ENCODE measurements at places on chromosomes 1 and 21.

GRCh38 chr1:15546641-15547040 lies 20.0 kb downstream of the DNAJC16 start:
- no peak for DNase-seq

DNA sequence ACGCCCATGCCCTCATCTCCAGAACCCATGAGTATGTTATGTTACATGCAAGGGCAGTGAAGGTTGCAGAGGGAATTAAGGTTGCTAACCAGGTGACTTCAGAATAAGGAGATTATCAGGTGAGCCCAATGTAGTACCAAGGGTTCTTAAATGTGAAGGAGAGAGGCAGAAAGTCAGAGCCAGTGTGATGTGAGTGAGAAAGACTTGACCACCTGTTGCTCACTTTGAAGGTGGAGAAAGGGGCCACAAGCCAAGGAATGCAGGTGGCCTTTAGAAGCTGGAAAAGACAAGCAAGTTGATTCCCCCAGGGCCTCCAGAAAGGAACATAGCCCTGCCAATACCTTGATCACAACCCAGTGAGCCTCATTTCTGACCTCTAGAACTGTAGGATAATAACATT lies 84.7 kb upstream of the CLDN14 start:
- DNase-seq: no peak

DNA sequence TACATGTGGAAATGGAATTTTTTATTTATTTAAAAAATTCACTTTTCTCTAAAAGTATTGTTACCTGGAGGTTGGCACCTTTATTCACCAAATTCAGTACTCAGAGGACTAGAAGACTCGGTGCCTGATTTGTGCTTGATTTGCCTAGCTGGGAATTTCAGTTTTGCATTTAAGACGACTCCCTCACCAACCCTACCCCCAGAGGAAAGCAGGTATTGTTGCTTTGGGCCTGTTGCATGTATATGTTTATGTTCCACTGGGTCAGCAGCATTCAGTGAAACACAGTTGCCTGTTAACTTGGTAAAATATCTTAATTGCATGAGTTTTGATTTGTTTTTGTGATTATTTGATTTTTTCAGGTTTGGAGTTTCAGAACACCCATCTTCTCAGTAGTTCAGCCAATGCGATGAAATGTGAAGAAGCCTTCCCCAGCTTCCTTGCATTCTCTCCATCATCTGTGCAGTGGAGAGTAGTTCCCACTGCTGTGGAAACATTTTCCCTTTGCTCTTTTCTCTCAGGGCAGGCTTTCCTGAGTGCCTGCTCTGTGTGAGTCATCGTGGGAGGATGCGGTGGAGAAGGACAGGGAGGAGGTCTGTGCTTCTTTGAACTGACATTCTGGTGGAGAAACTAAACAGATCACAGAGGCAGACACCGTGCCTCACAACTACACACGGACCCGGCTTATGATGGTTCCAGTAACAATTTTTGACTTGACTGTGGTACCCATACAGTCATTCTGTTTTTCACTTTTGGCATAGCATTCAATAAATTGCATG lies 6.4 kb downstream of the ADARB1 start:
- no peak for DNase-seq

GRCh38 chr21:38134084-38134873 lies 122.5 kb upstream of the KCNJ15 start:
- DNase-seq: no peak

GRCh38 chr1:38612951-38613350 lies 246.6 kb downstream of the RRAGC start:
- DNase-seq: no peak

DNA sequence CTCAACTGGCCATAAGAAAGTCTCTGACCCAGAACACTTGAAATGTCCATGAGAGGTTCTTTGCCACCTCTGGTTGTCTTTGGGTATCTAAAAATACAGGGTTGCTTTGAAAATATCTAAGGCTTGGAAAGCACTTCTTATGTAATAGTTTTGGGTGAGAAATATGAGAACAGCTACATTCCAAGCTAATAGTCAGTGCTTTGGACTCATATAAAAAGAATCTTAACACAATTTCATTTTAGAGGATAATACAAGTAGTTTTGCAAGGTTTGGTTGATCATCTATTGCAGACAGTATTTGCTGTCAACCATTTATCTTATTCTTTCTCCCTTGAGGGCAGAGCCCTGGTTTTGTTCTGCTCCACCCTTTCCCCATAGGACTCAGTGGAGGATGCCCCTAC lies 207.5 kb downstream of the KCNK2 start:
- DNase-seq: no peak

DNA sequence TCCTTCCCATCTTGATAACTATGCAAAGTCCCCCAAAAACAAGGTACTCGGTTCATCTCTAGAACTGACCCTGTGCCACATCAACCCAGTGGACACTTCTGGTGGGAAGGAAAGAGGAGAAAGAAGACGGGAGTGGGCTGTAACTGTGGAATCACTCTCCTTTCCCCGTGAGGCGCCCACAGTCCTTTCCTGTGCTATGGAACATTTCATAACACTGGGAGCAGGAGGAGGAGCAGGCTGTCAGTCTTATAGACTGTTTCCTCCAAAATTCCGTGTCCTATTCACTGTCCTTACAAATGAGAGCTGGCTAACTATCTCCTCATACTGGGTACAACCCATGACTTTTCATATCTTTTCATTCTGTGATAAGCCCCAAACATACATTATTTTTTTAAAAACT lies 40.7 kb downstream of the PLEKHA6 start:
- DNase-seq: no peak

DNA sequence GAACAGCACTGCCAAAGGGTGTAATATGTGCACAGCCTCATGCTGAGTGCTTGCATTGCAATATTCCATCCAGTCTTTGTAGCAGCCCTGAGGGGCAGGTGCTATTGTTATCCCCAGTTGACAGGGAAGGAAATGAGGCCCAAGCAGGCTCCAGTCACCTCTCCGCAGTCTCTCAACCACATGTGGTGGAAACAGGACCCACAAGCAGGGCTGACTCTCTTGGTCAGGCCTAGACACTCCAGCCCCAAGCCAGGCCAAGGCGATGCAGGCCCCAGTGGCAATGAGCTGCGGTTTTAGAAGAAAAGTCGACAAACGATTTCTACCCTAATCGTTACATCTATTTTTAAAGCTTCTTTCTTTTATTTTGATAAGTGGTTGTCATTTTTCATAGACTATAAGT lies 52.6 kb upstream of the GADD45A start:
- DNase-seq: no peak

GRCh38 chr21:41726970-41727783 lies 39.7 kb downstream of the RIPK4 start:
- no peak for DNase-seq

DNA sequence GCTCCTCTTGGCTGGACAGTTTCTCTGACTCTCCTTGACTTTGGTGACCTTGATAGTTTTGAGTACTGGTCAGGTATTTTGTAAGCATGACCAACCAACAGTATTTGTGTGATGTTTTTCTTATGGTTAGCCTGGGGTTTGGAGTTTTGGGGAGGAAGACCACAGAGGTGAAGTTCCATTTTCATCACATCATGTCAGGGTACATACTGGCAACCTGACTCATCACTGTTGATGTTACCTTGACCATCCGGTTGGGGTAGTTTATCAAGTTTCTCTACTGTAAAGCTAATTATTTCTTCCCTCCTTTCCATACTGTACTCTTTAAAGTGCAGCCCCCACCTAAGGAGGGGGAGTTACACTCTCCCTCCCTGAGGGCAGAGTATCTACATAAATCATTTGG lies 13.4 kb downstream of the OSCP1 start:
- no peak for DNase-seq

DNA sequence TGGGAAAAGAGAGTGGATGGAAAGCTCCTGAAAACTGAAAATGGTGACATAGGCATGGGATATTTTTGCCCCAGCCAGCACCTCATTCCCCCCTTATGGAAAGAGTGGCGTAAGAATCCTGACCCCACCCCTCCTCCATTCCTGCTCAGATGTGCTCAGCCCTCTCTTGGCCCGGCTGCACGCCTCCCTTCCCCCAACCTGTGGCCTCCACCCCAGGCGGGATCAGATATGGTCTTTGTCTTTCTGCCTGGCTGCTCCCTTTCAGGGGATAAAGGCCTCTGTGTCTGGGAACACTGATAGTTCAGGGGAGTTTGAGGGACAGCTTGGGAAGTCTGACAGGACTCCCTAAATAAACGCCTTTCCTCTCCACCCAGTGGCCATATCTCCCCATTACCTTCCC lies 49.8 kb downstream of the KIRREL1 start:
- DNase-seq: no peak

DNA sequence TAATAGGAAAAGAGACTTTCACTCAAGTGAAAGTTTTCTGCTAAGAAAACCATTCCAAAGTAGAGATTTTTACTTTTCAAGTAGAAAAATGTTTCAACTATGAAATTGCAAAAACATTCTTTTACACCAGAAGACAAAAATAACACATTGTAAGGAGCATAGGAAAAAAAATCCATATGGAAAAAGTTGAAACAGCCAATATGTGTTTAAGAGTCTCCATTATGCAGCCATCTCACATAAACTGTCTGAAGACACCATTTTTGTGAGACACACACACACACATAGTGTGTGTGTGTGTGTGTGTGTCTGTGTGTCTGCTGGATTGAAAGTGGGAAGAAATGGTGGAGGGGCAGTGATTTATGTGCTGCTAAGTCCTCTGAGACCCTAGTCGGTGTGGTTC lies 162.1 kb downstream of the HHAT start:
- no peak for DNase-seq

DNA sequence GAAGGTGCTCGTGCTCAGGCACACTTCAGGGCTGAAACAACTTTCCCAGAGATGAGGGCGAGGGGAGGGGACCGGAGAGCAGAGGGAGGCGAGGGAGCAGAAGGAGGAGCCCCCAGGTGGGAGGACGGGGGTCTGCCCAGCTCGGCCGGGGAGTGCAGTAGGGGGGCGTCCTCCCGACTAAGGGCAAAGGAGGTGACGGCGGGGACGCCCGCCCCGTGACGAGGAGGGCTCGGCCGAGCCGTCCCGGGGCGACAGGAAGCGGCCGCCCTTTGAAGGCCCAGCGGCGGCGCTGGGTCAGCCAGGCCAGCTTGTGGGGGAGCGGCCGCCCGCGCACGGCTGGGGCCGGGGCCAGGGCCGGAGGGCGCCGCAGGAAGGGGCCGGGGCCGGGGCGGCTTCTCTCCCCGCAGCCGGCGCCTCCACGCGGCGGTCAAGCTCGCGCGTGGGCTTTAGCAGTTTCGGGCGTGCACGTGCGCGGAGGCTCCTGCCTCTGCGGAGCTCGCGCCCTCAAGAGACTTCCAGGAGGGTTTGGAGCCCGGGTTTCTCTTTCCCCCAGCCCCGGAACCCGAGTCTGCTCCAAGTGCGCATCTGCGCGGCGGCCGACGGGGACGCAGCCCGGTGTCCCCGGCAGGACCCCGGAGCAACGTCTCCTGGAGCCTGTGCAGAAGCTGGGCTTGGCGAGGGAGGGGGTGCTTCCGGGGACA lies 100.8 kb upstream of the SLC45A1 start:
- DNase-seq: no peak

DNA sequence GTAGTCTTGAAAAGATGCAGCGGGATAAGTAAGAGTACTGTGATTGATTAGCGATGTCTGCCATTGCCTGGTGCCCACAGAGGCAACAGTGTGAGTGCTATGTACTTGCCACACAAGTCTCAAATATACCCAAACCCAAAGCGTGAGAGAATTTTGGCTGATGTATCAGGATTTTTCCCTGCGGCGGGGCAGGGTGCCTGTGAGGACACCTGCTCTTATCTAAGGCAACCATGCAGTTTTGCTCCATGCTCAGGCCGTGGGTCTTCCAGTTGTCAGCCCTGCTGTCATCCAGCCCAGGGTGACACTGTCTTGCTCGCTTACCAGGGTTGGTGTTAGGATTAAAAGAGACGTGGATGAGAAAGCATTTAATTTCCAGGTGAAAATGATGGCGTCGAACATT lies 202.7 kb downstream of the PTPRU start:
- no peak for DNase-seq

Measured in NCI-H187 (cell line).